ENCODE measurements at places on chromosomes 11 and 22.

GRCh38 chr11:80523057-80523456, 1082.2 kb upstream of the TENM4 start:
- DNase-seq = no peak

- no peak for DNase-seq
These were observed 27.6 kb upstream of the CD44 start for GRCh38 chr11:35111161-35112055.

DNA sequence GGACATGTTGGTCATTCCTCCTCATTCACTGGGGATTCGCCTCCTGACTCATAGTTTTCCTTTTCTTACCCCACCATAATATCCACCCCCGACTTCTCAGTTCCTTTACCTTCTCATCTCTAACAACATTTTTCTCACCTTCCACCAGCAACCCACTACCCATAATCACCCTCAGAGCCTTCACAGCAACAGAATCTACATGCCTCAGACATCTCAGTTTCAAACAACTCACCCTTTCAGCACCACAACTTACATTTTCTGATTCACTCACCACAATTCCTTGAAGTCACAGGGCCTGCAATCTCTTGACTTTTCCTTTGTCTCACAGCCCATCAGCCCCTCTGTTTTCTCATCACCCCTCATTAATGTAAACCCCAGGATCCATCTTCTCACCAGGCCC, 2.3 kb upstream of the MTNR1B start:
- DNase-seq = no peak

- DNase-seq = no peak
These were observed 181.9 kb downstream of the CTTN start for GRCh38 chr11:70580036-70580805.

GRCh38 chr11:134503596-134503995, 91.6 kb upstream of the B3GAT1 start:
- no peak for DNase-seq

- no peak for DNase-seq
These were observed 8.6 kb upstream of the UPB1 start for GRCh38 chr22:24486501-24486921.

DNA sequence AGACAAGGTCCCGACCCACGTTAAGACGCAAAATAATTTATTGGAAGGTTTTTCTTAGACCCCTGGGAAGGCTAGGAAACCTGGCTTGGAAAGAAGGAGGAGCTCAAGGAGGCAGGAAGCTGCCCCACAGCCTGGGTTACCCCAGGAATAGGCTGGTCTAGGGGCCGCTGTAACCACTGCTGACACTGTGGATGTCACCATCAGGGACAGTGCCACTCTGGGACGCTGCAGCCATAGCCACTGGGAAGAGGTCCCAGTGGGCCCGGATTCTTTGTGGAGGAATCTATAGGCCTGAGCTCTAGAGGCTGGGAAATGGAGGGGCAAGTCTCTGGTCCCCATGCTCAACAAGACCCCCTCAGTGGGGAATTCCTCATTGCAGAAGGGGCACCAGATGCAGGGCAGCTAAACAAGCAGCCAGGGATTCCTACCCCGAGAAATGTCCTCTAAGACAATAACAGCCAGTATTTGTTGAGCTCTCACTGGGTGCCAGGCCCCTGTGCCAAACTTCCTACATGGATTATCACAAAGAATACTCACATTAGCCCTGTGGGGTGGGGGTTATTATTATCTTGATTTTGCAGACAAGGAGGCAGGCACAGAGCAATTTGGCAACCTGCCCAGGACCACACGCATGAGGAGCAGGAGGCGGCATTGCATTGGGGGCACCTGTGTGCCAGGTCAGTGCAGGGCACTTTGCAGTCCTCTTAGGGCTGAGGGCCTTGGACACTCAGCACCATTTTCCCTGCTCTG, 19.5 kb upstream of the CHKA start:
- DNase-seq = no peak

GRCh38 chr22:19592464-19592863, 68.3 kb upstream of the CLDN5 start:
- DNase-seq = no peak

DNA sequence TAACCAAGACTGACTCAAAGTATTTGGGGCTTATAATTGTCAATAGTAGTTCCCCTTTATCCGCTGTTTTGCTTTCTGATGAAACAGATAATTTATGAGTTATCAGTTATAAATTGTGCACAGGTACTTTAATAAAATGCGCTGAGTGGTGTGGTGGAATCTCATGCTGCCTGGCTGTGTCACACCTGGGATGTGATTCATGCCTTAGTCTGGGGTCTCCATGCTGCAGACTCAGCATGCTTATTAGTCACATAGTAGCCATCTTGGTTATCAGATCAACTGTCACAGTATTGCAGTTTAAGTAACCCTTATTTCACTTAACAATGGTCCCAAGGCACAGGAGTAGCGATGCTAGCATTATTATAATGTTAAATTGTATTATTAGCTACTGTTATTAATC, 995.2 kb downstream of the NTM start:
- DNase-seq = no peak

DNA sequence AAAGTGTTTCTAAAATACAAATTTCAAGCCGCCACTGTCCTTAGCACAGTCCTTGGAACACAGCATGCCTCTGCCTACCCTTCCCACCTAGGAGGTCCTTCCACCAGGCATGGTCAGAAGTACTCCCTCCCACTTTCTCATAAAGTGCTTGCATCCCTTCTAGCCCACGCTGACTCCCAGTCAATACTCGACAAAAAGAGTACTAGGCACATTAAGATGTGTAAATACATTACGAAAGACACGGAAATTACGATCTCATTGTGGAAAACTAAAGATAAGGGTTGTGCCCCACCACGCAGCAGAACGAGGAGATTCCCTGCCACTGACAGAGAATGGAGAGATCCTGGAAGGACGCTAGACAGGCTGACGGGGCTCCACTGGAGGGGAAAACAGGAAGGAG, 13.5 kb downstream of the CHKA start:
- DNase-seq = no peak

DNA sequence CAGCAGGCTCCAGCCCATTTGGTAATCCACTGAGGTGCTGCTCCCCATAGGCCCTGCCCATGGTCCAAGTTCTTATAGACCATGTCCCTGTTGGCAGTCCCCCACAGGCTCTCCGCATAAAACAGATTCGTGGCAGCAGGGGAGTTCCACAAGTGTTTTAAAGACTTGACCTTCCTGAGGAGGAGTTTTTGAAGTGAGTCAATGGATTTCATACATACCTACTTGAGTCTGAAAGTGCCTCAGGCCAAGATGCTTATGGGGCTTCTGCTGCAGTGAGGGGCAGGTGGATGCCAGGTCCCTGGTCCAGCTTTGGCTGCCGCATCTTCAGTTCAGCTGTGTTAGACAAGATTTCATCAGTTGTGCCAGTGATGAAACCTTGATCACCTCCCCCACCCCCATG, 43.3 kb downstream of the CABIN1 start:
- DNase-seq = no peak

DNA sequence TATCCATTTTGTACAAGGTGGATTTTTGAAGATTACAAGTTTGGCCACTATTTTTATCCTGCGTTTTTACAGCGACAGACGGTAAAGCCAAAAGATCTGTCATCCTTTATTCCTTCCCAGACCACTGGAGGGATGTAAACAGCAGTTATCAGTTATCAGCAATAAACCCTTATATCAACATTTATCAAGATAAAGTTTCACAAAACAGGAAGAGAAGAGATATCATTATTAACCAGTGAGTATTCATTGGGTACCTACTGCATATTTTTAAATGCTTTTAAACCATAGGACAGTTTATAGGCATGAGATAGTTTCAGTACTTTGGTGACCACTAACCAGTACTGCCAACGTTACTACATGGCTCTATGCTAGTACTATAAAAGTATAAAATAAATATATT, 5.9 kb upstream of the REXO2 start:
- DNase-seq = no peak

DNA sequence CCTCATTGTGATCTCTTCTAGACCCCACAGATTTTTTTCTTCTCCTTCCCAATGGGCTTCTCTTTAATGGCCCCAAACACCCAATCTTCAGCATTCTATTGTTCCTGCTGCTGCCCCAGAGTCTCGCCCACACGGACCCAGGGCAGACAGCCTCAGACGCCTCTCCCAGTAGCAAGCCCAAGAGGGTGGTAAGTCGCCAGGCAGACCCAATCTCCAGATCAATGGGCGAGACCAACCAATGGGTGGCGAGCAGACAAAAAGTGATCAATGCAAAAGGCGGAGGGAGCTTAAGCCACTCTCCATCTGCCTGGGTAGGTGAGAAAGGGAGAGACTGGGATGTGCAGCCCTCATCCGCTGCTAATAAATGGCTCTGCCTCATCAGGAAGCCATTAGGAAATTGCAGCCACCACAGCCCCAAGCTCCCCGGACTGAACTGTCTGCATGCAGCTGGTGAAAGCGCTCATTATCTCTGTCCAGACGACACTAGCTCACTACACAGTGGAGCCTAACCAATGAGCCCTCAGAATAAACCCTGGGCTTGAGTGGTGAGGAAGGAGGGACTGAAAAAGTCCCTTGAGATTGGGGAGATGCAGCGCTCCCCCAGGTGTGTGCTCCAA, 81.8 kb downstream of the ETS1 start:
- no peak for DNase-seq

GRCh38 chr11:116539836-116540418, 232.9 kb downstream of the BUD13 start:
- no peak for DNase-seq

- DNase-seq = no peak
These were observed 2.5 kb upstream of the ZDHHC8 start for GRCh38 chr22:20128902-20129746.

- no peak for DNase-seq
These were observed 12.7 kb downstream of the TOM1 start for GRCh38 chr22:35312198-35313059.

- DNase-seq = no peak
These were observed 622.1 kb upstream of the KIRREL3 start for GRCh38 chr11:127622686-127623085.

GRCh38 chr22:38745676-38746460, 9.9 kb downstream of the SUN2 start:
- no peak for DNase-seq

DNA sequence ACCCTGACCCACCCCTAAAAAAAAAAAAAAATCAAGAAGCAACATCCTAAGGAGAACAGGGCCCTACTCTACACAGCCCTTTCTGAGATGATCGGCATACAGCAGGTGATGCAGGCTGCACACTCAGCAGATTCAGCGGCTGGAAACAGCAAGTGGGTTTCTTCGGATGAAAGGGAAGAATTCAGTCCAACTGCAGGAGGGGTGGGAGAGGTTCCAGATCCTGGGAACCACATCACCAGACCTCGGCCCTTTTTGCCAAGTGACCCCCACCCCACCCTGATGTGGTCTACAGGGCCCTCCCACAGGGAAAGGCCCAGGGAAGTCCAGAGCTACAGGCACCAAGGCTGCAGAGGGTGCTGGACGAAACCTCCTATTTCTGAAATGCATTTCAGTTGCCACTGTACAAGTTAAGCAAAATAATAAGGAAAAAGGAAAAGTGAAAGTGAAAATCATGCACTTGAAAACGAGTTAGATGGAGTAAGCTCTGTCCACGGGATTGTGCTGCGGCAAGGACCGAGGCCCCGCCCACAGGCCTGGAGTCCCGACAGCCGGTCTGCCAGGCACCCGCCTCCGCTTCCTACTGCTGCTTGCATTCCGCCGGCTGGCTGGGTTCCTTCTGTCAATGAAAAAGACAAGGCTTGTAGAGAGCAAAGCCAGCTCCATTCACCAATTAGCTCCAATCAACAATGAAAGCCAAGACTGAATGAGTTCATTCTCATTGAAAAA, 16.0 kb upstream of the PHLDA2 start:
- DNase-seq = no peak

- no peak for DNase-seq
These were observed 2.5 kb downstream of the OVCH2 start for GRCh38 chr11:7703740-7704139.

- no peak for DNase-seq
These were observed 46.3 kb upstream of the TUB start for GRCh38 chr11:8034604-8035190.

DNA sequence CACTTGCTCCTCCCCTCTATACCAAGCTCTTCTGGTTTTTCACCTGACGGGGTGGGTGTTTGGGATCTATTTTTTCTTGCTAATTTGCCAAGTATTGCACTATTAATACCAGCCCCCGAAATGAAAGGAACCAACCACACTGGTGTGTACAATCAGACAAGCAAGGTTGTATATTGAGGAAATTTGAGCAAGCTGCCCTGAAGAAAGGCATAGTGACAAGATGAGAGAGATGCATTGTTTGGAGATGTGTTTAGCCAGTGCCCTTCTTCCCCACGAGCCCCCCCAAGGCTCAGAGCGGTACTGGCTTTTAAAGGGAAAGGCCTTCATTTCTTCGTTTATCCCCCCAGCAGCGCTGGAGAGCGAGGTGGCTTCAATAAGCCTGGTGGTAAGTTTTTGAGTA, 15.2 kb upstream of the GAS2L1 start:
- DNase-seq = no peak

DNA sequence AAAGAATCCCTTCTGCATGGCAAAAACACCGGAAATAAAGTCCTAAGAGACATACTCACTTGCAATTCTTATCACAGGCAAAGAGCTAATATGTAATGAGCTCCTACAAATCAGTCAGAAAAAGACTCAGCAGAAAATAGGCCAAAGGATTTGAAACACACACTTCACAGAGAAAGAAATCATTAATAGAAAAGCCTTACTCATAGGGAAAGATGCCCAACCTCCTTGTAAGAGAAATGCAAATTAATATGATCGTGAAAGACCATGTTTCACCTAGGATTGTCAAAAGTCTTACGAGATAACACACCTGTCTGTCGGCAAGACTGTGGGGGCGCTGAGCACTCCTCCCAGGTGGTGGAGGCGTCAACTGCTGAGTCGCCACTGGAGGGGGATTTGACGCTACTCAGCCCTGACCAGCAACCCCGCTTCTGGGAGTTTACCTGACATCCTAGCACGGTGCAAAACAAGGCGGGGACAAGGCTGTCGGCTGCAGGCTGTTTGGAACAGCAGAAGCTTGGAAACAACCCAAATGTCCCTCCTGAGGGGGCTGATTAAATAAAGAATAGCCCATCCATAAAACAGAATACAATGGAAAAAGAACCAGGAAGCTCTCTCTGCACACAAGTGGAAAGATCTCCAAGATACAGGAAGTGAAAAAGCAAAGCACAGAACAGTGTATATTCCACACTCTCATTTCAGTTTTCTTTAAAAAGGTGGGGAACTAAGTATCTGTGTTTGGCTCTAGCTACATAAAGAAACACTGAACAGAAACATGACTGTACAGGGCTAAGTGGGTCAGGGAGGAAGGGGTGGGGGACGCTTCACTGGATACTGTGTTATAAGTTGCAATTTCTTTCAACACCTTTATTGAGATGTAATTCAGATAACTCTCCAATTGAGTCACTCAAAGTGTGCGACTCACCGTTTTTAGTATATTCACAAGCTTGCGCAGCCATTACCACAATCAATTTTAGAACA, 11.5 kb downstream of the CSNK1E start:
- DNase-seq = no peak

DNA sequence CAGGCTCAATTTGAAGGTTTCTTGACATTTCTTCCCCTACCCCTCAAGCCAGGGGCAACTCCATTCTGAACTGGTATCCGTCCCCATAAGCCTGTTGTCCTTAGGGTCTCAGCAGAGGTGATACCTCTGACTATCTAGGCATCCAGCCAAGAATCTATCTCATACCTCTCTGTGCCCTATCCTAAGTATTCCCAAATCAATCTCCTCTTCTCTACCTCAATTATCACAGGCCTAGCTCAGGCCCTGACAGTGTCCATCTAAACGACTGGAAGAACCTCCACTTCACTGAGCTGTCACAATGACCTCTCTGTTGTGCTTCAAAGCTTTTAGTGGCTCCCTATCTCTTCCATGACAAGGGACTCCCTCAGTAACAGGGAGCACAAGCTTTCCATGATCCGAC, 26.9 kb downstream of the HIRA start:
- no peak for DNase-seq
